ENCODE measurements at places on chromosomes 5 and 9.

GRCh38 chr9:97847474-97848214, 5.4 kb upstream of the FOXE1 start:
- DNase-seq, result no peak

DNA sequence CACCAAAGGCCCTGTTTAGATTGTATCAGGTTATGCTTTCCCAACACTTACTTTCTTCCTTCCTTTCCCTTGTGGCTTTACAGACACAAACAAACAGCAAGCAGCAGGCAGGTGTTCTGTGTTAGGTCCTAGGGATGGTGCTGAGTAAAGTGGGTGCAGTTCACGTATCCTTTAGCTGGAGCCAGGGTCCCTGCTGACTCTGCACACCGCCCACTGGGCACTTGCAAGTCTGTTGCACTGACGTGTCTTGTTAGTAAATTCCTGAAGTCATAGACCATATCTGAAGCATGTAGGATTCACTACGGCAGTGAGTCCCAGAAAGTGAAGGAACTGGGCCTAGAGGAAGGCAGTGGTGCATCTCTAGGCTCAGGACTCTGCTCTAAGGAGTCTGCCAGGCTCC, 96.5 kb downstream of the DAPK1 start:
- DNase-seq, result no peak

DNA sequence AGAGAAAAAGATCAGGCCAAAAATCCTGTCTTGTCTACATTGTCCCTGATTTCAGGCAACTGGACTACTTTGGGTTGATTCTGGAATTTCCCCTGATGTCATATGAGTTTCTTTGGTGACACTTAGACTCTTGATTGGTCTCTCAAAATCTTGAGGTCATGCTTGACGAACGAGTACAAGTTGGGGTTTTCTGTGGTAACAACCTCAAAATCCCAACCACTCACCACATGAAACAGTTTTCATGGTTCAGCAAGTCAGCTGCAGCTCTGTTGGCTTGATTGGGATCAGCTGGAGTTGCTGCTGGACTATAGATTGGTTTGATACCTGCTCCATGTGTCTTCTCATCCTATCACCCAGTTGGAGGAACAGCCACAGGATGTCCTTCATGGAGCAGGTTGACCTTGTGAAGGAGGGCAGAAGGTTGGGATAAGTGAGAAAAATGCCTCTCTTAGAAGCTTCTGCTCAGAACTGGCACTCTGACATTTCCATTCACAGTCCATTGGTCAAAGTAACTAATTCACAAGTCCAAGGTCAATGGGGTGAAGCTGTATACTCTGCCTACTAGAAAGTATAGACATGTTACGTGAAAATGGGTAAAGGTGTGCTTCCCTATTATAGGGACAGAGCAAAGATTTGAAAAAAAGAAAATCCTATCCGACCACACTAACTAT, 284.5 kb downstream of the SH3GL2 start:
- no peak for DNase-seq

DNA sequence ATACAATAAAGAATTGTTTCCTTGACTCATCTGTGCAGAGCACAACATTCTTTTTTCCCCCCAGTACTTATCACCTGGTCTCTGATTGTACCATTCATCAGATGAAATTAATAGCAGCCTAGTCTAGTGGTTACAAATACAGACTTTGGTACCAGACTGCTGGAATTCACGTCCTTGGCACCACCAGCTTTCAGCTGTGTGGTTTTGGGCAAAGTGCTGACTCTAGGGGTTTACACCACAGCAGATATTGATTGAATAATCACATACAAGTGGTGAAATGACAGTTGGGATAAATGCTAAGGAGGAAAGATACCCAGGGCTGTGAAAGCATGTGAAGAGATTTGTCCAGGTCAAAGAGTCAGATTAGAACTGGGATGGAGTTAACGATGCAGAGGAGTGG, 79.3 kb upstream of the ATP10B start:
- no peak for DNase-seq
